ENCODE measurements at places on chromosomes 3 and 15.

DNA sequence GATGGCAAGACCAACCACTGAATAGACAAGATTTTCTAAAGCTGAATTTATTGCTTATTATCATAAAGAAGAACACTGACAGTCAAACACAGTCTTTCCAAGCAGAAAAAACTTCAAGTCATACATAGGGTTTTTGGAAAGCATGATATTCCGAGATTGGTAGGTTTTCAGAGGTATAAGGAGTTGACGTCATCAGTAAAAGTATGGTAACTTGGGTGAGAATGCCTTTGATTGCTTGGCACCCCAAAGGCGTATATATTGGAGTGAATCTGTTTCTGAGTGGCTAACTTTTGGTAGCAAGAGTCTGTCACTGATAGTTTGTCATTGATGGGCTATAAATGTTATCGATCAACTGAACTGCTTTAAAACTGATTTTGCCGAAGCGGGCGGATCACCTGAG, 227.9 kb upstream of the CNTN4 start:
- DNase-seq, result no peak

DNA sequence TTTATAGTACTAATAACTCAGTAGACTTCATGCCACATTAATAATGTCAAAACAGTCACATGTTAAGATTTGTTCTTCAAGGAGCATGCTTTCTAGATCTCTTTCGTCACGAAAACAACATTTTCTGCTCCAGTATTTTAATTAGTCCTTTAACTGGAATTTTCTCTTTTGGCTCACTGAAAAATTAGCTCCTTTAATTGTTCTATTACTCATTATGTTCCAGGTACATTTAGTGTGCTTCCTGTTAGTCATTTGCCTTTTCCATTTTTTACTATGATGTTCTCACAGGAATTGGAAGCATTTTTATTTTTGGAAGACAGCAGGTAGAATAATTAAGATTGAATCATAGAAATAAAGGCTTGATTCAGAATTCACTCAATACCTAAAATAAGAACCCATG, 111.2 kb downstream of the SLC9A9 start:
- DNase-seq, result no peak

DNA sequence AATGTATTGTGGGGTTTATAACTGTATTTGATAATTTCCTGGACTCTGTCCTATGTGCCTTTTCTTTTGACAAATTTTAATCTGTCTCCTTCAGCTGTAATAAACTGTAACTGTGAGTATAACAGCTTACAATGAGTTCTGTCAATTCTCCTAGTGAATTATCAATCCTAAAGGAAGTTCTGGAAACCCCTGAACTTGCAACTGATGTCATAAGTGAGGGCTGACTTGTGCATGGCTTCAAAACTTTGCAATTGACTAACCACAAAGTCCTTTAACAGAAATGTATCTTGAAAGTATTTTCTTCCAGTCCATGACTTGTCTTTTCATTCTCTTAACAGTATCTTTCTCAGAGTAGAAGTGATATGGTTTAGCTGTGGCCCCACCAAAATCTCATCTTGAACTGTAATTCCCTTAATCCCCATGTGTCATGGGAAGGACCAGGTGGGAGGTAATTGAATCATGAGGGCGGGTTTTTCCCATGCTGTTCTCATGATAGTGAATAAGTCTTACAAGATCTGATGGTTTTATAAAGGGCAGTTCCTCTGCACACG, 108.3 kb downstream of the TFDP2 start:
- DNase-seq, result no peak

DNA sequence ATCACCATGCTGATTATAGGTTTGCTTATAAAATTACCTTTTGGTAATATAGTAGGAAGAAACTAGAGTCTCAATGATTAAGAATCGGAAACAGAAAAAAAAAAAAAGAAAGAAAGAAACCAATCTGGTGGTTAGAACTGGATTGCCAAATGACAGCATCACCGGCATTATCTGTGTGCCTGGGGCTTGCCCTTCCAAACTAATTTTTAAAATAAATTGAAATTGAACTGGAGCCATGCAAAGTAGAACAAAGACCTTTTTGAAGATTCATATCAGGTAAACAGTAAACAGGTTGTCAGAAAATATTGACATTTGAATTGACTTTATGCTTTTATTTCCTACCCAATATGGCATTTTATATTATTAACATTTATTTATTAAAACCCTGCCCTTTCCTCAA, 11.2 kb upstream of the CPB1 start:
- DNase-seq, result no peak

DNA sequence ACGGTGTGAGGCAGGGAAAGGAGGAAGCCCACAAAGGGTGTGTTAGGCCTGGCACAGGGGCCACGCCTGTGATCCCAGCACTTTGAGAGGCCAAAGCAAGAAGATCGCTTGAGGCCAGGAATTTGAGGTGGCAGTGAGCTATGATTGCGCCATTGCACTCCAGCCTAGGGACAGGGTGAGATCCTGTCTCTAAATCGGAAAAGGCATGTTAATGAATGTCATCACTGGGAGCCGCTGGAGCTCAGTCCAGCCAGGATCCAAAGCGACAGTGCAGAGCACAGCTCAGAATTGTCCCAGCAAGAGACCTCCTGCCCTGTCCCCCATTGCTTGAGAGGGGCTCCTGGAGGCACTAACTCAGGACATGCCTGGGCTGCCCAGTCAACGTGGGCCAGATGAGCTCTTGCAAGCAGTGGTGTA, 15.0 kb upstream of the FBLN2 start:
- DNase-seq, result no peak

DNA sequence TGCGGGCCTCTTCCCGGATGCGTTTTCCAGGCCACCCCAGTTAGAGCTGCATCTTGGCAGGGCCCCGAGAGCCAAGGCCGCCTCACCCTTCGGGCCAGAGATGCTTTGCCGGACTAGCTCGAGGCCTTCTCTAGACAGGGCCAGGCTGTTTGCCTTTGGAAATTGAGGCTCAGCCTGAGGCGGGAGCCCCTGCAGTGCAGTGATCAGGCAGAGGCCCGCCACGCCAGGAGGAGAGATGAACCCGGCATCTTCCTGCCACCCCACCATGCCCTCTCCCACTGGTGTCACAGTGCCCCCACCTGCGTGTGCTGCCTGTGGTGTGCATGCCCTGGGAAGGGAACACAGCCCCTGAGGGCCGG, 8.9 kb upstream of the ROPN1B start:
- DNase-seq, result no peak

DNA sequence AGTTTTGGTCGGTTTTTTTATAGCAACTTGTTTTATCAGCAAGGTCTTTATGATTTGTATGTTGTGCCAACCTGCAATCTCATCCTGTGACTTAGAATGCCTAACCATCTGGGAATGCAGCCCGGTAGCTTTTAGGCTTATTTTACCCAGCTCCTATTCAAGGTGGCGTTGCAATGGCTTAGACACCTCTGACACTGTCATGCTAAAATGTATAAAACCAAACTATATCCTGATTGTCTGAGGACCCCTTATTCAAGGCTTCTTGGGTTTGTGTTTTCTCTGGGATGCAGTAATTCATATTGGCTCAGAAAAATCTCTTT, 209.0 kb upstream of the ALCAM start:
- DNase-seq, result no peak
